ENCODE measurements at places on chromosomes 3 and 15.

GRCh38 chr3:70360979-70361760, 48.7 kb upstream of the MDFIC2 start:
- no peak for DNase-seq

GRCh38 chr3:62922326-62922725, 47.1 kb upstream of the CADPS start:
- no peak for DNase-seq

DNA sequence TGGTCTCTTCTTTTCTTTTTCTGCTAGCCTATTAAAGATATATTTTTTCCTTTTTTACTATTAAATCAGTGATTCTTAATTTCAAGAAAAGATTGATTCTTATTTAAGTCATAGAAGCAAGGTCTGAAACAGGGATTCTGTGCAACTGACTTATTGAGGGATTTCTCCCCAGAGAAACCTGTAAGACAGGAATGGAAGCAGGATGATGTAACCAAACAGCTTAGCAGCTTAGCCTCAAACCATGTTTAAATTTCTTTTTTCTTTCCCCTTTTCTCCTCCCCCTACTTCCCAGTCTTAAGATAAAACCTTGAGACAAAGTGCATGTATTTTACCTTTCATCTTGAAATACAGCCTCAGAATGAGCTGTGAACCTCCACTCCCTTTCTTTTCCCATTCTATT, 322.8 kb downstream of the NEK10 start:
- DNase-seq = no peak

- no peak for DNase-seq
Measured at GRCh38 chr15:51280838-51281237, 57.6 kb downstream of the CYP19A1 start.

DNA sequence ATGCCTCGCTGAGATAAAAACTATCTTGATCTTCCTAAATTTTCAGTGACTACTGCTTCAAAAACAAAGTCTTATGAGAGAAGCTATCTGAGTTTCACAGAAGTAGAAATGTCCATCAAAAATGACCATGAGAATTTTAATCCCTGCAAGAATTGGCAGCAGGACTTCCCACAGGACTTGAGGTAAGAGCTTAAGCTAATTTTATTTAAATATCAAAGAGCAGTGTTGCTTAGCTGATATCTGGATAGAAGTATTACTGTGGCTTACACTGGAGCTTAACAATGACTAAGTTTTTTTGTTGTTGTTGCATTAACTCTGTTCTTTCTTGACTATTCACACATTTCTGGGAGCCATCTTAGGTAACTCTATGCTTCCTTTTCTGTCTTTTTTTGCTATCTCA, 60.8 kb upstream of the EPHA3 start:
- no peak for DNase-seq
